AG10803 (cell line): ENCODE measurements at places on chromosomes 16 and 17.
A peak's percentile ranks its signal among the peaks of the same experiment; 100 is the strongest.

DNA sequence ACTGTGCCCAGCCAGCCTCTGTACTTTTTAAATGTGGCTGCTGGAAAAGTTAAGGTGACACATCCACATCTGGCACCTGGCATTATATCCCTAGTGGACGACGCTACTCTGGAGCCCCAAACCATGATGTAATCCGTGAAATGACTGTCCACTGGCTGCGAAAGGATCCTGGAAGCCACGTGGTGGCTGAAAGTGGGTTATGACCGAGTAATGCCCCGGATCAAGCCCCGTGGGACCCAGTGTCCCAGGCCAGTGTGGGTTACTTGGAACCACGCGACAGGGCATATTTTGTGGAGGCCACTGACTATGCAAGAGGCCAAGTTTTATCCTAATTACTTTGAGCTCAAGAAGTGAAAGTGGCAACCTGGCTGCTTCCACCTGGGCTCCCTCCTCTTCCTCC lies 79.6 kb downstream of the PGS1 start:
- peak; percentile 6 for DNase-seq

- peak; percentile 32 for DNase-seq
Measured at GRCh38 chr17:27381007-27381501, 75.2 kb upstream of the KSR1 start.

DNA sequence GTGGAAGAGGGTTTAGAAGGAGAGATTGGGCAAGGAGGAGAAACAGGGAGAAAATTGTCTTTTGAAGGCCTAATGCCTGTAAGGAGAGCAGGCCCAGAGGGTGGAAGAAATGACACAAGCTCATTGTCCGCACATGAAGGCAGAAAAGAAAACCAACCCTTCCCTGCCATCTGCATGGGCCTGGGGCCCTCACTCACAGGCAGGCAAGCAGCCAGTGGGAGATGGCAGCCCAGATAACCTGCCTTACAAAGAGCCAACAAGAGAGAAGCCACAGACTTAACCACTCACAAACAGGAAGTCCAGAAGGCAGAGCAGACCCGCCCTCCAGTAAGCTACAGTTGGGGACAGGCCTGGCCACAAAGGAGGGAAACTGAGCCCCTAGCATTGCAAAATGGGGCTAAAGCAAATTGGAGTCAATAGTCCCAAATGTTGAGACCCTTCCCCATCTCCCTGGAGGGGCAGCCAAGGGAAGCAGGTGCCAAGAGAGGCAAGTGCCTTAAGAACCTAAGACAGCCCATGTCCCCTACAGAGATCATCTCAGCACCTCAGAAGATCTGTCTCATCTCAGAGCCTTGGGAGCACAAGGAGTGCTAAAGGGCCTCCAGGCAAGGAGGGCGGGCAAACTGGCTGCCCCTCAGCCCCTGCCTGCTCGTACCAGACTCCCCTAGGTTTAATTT lies 7.3 kb upstream of the TSPOAP1 start:
- peak; percentile 33 for DNase-seq

DNA sequence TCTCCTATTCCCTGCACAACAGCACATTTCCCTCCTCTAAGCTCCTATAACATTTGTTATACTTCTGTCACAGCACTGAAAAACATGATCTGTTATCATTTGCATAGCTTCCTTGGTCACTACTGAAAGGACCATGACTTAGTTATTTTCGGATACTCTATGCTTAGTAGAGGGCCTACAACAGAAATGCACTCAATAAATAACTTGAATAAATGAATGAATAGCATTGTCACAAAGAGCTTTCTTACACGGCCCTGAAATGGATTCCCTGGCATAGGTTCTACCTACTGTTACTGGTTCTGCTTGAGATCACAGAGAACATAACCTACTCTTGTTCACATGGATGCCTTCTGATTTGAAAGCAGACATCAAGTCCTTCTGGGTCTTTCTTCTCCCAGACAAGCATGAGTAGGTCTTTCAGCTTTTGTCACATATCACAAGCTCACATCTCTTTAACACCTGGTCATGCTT lies 41.6 kb downstream of the MYO1D start:
- DNase-seq = no peak

- DNase-seq = no peak
Measured at GRCh38 chr17:69435971-69436696, 21.6 kb downstream of the MAP2K6 start.

GRCh38 chr17:43043307-43043706 lies 18.3 kb downstream of the RND2 start:
- DNase-seq = peak; percentile 21

DNA sequence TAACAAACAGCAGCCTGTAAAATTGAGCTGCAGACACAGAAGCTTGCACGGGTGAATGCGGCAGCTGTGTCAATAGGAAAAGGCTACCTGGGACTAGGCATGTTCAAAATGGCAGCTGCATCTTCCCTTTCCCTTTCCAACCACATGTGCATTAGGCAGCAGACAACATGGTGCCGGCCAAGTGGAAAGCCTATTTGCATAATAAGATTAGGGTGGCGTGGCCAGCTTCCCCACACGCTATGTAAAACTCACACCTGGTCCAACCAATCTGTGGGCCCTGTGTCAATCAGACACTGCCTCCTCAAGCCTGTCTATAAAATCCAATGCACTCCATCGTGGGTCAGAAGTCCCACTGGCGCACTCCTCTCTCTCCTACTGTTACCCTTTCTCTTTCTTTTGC lies 61.0 kb upstream of the RBBP6 start:
- no peak for DNase-seq

DNA sequence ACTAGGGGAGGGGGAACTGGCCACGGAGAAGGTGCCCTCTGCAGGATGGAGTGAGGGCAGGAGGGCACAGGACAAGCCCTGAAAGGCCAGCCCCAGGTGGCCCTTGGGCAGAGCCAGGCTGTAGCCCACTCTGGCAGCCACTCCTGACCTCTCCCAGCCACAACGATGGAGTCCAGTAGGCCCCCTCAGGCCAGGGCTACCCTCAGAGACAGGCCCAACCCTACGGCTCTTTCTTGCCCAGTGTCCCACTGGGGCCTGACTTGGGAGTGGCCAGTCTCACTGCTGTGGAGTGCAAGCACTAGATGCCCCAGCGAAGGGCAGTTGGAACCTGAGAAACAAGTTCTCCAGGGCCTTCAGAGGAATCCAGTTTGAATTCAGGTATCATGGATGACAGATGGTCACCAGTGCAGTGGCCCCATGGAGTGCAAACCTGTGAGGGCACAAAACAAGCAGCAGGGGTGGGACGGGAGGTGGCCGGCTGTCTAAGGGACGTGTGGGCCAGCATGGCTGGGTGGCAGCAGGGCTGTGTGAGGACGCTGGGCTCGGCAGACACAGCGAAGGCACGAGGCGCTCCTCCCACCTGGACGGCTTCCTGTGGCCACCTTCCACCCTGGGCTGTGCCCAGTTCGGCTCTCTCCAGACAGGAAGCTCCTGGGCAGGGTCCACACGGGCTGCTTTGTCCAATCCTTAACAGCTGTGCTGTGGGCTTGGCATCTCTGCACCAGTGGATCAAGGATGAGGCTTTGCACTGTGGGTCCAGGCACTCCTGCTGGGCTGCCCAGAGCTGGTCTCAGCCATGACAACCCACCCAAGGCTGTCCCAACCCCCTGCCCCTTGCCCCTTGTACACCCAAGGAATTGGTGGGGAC lies 72.1 kb downstream of the AMFR start:
- no peak for DNase-seq

DNA sequence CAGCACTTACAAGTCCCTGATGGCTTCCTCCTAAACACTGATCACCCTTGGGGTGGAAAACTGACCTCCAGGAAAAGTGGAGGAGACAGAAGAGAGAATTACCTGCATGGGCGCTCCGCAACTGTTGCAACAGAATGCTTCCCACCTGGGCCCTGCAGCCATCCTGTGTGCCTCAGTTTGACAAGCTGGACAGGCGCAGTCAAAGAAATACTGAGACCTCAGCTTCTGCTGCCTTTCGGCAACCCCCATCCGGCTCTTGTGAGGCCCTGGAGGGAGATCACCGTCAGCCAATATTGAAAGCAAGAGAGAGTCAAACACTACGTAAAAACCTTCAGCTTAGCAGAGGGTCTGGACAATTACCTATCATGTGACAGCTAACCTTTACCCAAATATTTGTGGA lies 24.8 kb downstream of the SERPINF1 start:
- DNase-seq = no peak

GRCh38 chr17:58527949-58528348 lies 13.5 kb upstream of the MTMR4 start:
- no peak for DNase-seq

DNA sequence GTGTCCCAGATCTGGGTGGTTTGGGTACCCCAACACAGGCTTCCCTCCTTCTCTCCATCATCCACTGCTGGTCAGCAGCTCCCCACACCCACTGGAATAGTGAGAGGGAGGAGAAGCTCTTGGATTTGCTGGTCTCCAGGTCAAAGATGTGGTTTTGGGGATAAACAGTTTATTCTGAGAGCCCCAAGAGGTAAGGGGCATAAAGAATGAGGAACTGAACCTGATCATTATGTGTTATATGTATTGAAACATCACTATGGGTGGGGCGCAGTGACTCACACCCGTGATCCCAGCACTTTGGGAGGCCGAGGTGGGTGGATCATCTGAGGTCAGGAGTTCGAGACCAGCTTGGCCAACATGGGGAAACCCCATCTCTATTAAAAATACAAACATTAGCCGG lies 3.9 kb downstream of the DPEP2 start:
- no peak for DNase-seq

- no peak for DNase-seq
Measured at GRCh38 chr17:5877366-5877765, 192.8 kb upstream of the WSCD1 start.

DNA sequence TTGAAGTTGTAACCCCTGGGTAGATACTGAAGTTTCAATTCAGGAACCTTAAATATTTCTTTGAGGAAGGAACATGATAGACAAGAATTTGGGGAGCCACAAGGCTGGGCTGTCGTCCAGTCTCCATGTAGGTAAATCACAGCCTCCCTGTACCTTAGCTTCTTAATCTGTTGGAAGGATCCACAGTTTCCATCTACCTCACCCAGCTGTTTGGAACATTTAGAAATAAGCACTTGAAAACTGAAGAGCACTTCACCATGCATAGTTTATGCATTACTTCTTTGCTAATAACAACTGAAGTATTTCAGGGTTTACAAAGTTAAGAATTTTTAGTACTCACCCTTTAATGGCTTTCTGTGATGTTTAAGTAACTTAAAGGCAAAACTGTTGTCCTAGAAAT lies 17.2 kb downstream of the TXNDC11 start:
- DNase-seq = no peak

DNA sequence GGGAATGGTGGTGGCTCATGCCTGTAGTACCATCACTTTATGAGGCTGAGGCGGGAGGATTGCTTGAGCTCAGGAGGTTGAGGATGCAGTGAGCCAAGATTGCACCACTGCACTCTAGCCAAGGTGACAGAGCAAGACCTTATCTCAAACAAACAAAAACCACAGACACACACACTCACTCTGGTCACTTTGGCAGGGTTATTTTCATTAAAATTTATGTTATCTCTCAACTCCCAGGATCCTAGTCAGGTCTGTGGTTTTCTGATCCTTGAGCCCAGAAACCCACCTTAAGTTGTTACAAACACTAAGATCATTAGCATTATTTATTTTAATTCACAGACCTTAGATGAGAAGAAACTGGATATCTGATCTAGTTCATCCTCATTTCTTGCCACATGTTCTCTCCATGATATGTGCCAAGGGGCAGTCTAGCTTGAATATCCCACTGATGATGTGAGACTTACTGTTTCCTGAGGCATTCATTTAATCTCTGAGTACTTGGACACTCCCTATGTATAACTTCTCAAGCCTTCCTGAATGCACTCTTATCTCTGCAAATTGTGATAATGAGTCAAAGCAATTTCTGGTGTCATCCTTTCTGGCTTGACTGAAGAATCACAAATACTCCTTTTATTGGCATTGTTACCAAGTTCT lies 9.6 kb downstream of the ABHD15 start:
- no peak for DNase-seq

DNA sequence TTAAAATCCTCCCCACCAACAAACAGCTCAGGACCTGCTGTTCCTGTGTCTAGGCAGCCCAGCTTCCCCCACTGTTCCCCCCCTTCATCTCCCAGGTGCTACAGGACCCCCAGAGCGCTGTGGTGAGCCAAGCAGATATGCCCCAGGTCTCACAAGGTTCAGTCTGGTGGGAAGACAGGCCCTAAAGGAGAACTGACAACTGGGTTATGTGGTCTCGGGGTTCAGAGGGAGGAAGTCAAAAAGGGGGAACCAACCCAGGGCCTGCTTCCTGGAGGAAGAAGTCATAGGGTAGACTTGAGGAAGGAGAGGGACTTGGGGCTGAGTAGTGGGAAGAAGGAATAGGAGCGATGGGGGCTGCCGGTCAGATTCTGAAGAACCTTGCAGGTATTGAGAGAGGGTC lies 2.6 kb downstream of the RIPOR1 start:
- no peak for DNase-seq

DNA sequence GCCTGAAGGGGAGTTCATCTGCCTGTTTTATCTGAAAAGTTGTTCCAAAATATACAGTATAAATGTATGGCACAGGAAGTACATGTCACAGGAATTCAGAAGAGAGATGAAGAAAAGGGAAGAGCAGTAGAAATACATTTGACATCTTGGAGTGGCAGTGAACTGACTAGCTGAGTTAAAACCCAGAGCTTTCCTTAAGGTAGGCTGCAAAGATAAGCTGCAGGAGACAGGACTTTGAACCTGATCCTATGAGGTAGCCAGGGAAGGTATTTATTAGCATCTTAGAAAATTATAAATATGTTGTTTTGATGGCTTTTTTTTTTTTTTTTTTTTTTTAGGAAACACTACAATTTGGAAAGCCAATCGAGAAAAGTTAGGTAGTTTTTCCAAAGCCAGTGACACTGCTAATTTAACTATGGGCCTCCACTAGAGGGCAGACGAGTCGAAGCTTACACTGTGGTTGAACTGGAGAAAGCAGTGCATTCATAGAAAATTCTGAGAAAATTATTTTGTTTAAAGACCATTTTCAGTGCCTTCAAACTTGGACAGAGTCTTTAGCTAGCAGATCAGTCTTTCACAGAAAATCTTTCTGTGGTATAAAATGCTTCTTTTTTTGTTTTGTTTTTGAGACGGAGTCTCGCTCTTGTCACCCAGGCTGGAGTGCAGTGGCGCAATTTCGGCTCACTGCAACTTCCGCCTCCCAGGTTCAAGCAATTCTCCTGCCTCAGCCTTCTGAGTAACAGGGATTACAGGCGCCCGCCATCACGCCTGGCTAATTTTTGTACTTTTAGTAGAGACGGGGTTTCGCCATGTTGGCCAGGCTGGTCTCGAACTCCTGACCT lies 122.3 kb downstream of the SSH2 start:
- DNase-seq = peak; percentile 68

DNA sequence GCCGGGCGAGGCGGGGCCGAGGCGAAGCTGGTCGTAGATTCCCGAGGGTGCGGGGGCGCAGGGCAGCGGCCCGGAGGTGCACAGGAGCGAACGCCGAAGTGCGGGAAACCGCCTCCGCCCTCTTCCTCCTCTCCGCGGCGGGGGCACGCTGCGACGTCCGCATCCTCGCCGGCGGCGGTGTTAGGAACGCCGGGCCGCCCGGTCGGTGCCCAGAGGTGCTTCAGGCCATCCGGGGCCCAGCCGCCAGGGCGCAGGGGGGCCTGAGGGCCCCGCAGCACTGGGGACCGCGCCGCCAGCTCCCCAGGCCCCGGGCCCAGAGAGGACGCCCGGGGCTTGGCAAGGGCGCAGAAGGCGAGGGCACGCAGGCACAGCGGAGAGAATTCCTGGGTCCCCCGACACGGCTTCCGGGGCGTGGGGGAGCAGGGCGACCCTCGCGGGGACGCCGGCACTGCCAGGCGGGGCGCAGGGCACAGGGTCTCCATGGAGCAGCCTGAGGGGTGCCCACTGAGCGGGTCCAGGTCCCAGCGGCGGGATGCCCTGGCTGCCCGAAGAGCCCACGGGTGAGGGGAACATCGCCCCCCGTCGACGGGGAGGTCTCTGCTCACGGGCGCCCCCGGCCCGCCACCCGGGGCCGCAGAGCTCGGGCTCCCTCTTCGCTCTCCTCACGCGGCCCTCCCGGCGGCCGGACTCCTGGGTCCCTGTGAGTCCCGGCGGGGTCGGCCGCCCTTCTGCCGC lies 576 bp downstream of the EPOP start:
- no peak for DNase-seq
